Hindlimb muscle (tissue), 1 donor: ENCODE measurements at places on chromosomes 1 and 21. TPM values are rescaled to one million over a fixed set of nuclear protein-coding genes. Genes with fewer than 3 reads are reported as not detected.

- DNase-seq: no peak
Observed at GRCh38 chr1:56194701-56195300, 384.6 kb downstream of the PLPP3 start.

DNA sequence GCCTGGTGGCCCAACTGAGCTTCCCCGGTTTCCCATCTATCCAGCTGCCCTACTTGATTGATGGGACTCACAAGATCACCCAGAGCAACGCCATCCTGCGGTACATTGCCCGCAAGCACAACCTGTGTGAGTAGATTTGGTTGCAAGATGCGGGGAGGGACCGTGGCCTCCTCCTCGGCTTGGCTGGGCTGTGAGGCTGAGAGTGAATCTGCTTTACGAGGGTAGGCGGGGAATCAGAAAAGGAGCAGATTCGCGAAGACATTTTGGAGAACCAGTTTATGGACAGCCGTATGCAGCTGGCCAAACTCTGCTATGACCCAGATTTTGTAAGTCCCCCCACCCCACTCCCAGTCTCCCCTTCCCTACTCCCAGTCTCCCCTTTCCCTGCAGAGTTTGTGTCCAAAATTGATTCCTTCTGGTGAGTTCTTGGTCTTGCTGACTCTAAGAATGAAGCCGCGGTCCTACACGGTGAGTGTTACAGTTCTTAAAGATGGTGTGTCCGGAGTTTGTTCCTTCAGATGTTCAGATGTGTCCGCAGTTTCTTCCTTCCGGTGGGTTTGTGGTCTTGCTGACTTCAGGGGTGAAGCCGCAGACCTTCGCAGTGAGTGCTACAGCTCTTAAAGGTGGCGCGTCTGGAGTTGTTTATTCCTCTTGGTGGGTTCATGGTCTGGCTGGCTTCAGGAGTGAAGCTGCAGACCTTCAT is 1.5 kb downstream of the GSTM2 start:
- DNase-seq: no peak

Gene LIN28A
- polyA plus RNA-seq: not detected

DNA sequence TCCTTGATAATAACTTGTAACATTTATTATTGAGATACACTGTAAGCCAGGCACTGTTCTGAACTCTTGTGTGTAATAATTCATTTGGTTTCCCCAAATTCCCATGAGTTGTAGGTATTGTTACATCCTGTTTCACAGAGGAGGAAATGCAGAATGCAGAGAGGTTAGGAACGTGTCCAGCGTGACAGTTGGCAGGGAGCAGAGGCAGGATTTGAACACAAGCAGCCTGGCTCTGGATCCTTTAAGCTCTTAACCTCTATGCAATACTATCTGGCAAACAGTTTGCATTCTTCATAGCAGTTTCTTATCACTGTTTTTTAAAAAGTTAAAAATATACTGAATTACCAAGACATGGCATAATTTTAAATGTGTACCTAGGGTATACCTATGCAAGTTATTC is 30.5 kb downstream of the EEIG2 start:
- DNase-seq: peak; percentile 19

Gene ZNF683
- not detected for polyA plus RNA-seq

DNA sequence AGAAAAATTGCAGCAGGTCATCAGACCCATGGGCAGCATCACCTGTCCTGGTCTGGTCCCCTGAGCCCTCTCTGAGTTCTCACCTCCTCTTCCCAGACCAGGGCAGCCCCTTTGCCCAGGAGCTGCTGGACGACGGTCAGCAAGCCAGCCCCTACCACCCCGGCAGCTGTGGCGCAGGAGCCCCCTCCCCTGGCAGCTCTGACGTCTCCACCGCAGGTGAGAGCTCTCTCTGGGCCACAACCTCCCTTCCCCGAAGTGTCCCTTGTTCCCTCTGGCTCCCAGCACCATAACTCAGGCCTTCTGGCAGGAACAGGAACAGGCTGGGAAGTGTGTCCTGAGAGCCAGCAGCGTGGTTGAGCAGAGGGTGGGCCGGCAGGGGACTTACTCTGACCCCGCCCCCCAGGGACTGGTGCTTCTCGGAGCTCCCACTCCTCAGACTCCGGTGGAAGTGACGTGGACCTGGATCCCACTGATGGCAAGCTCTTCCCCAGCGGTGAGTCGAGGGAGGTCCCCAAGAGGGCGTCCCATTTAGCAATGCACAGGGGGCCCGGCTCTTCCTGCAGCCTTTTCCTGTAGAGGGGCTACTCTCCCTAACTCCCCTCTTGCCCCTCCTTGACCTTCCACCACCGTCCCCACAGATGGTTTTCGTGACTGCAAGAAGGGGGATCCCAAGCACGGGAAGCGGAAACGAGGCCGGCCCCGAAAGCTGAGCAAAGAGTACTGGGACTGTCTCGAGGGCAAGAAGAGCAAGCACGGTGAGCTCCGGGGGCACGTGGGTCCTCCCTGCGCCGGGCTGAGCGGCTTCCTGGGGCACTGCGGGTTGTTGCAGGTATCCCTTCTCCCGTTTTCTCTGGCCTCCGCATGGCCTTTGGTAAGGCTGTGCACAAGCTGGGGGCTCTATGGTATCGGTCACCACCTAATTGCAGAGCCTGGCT is 2.4 kb downstream of the ELF3 start:
- DNase-seq: no peak

GRCh38 chr1:114750780-114751179 is 7.0 kb downstream of the CSDE1 start:
- no peak for DNase-seq

Gene FBLIM1
- polyA plus RNA-seq: 30.5 TPM

- no peak for DNase-seq
Observed at GRCh38 chr1:84985365-84985764, 11.5 kb downstream of the MCOLN2 start.

GRCh38 chr1:197336571-197336970 is 68.5 kb downstream of the CRB1 start:
- DNase-seq: no peak

DNA sequence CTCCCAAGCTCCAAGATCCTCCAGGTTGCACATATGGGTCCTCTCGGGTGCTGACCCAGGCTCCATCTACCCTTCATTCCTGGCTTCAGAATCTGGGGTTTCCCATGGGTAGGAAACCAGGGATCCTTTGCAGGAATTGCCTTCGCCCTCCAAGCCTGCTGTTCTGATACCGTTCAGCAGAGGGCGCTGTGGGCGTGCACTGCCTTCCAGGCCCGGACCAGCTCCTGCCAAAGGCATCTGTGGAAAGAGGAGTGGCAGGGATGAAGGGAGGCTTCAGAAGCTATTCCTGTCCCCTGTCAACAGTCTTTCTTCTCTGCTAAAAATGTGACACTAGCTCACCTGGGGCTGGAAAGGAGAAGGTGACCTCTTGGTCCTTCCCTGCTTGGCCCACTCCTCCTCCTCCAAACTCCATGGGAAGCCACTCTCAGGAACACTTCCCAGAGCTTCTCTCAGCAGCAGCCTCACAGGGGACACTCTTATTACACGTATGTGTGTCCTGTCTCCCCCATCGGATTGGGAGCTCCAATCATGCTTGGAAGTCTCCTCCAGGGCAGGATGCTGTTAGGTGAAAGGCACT is 71.2 kb downstream of the VWA5B1 start:
- DNase-seq: peak; percentile 36
